ENCODE measurements at places on chromosomes 3 and 15.

DNA sequence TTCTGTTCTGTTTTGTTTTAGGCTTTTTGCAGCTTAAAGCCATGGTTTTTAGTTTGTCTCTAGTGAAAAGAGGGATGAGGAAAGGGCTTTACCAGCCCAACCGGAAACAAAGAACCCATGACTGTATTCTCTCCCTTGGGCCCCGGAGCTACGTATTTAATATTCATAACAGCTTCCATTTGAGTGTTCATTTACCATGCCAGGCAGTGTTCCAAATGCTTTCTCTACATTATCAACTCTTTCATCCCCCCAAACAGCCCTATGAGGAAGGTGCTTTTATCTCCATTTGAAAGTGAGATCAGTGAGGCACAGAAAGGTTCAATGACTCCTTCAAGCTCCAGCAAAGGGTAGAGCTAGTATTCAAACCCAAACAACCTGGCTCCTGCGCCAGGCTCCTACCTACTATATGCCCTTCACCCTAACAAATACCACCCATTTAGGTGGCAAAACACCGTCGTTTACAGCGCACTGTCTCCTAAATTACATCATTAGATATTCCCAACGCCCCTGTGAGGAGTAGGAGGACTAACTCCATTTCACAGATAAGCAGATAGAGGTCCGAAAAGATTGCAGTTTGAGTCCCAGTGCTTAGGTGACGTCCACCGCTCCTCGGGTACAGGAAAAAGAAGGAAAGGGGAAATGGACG lies 27.9 kb downstream of the GTPBP8 start:
- DNase-seq = no peak

- DNase-seq = no peak
Measured at GRCh38 chr3:158792709-158793108, 9.1 kb upstream of the MFSD1 start.

- DNase-seq = no peak
Measured at GRCh38 chr3:65210026-65210814, 522.4 kb upstream of the ADAMTS9 start.

- DNase-seq = no peak
Measured at GRCh38 chr15:69415381-69415780, 1.2 kb downstream of the KIF23 start.

DNA sequence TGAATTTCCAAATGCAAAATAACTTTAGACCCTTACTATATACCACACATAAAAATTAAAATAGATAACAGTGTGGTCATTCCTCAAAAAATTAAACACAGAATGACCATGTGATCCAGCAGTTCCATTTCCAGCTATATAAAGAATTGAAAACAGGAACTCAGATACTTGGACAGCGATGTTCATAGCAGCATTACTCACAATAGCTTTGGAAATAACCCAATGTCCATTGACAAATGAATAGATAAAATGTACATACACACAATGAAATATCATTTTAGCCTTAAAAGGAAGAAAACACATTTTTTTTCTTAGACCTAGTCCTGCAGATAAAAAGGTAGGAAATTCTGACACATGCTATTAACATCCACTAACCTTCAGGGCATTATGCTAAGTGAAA lies 26.7 kb downstream of the RAD51 start:
- no peak for DNase-seq

GRCh38 chr3:45777746-45778386 lies 18.5 kb downstream of the SLC6A20 start:
- no peak for DNase-seq

DNA sequence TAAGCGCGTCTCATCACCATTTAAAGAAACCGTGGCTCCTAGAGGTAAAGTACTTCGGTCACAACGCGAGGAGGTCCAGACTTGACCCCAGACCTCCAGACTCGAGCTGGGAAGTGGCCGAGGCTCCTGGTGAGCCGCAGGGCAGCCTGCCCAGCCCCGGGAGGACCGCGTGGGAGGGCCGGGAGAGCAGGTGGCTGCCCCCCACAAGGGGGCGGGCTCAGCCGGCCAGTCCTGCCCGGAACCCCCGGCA lies at the start of gene SLC27A2:
SLC27A2 (plus strand) TSS at position 228 of the 250 bp plus-strand sequence. CDS start 232 bp downstream, outside the sequence.
- no peak for DNase-seq

- DNase-seq = no peak
Measured at GRCh38 chr3:30282154-30282696, 324.2 kb upstream of the TGFBR2 start.
